ENCODE measurements at places on chromosomes 13 and 19.

DNA sequence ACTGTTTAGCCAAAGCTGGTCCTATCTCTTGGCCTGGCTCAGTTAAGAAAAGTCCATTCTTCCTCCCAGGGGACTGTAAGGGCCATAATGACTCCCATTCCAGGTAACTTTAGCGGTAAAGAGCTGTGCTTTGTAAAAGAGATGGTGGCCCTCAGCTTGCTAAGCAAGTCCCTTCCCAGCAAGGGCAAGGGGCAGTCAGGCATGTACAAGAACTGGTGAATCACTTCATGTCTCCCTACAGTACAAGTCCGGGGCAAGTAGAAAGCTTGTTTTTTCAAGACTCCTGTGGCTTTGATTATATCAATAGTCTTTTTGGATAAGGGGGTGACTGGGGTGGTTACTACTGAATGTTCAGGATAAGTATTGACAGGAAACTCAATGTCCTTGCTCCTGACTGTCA, 88.9 kb downstream of the SLC25A15 start:
- no peak for DNase-seq

GRCh38 chr13:112905990-112906641, 62.9 kb upstream of the MCF2L start:
- no peak for DNase-seq

GRCh38 chr19:45348367-45349125, 8.0 kb downstream of the KLC3 start:
- DNase-seq, result no peak

DNA sequence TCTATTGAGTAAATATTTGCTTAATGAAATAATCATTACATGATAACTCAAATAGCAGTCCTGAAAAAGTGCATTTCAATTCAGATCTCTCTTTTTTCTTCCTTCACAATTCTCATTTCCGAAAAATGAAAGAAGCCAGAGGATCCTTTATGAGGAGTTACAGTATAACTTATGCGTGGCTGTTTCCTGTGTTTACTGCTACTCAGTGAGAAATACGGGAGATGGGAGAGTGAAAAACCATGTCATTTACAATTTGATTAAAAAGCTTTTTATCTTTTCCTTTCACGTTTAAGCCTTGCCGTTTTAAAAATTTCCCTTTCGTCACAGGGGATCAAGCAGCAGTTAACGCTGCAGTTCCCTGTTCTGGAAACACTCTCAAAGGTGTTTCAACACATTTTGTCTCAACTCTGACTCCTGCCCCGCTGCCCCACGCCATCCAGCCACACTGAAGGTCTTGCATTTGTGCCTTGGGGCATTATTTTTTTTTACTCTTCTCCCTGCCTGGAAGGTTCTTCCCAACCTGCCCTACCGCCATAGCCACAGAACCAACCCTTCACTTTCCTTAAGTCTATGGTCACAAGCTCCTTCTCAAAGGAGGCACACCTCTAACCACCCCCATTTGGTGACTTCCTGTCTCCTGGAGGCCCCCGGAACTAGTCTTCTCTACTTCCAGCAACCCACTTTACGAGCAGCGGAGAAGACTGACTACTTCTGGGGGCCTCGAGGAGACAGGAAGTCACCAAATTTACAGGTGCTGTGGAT, 17.0 kb downstream of the KL start:
- DNase-seq, result no peak

- no peak for DNase-seq
Measured at GRCh38 chr19:41552558-41552957, 23.4 kb upstream of the CEACAM21 start.

DNA sequence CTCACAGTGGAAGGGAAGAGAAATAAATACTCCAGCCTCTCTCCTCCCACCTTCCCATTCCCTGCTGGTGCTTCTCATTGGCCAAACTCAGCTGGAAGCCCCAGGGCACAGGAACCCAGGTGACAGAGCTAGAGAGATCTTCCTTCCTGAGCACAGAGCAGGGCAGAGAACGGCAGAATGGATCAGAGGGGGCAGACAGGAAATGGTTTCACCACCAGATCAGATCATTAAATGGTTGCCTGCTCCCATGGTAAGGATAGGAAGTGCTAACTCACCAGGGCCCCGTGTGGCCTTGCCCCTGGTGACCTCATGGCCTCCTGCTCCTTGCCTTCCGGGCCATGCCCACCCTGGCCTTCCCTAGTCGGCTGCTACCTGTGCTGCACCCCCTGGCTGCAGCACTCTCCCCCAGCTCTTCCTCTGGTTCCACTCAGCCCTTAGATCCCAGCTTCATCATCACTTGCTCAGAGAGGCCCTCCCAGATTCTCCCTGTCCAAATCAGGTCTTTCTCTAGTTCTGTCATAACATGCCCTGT, 108.7 kb downstream of the DPF1 start:
- DNase-seq, result no peak

DNA sequence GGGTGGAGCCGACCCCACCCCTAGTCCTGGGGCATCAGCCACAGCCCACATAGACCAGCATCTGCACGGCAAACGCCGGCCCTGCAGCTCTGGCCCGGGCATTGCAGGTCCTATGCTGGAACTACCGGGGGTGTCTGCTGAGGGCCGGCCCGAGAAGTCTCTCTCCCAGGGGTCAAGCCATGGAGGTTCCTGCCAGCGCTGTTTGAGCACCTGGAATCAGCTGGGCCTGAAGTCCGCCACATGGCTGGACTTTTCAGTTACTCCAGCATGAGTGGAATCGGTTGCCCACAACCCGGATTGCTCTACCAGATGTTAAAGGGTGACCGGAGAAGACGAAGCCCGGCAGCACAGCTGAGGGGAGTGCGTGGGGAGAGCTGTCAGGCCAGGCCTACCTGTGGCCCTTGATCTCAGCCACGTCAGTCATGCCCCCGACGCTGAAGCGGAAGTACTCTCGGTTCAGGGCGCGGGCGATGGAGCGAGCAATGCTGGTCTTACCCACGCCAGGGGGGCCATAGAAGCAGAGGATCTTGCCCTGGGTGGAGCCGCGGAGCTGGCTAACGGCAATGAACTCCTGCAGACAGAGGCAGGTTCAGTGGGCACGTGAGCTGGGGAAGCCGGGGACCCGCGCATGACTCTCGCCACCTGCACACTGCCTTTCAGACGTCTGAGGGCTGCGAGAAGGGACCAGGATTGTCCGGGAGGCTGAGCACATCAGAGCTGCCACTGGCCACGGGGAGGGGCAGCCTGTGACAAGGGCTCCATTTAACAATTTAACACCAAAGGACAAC, 8.7 kb downstream of the RPL36 start:
- DNase-seq, result no peak
